ENCODE measurements at places on chromosomes 3 and 15.
A peak's percentile ranks its signal among the peaks of the same experiment; 100 is the strongest.

- DNase-seq, result no peak
Observed at GRCh38 chr3:54960701-54961100, 32.8 kb upstream of the LRTM1 start.

DNA sequence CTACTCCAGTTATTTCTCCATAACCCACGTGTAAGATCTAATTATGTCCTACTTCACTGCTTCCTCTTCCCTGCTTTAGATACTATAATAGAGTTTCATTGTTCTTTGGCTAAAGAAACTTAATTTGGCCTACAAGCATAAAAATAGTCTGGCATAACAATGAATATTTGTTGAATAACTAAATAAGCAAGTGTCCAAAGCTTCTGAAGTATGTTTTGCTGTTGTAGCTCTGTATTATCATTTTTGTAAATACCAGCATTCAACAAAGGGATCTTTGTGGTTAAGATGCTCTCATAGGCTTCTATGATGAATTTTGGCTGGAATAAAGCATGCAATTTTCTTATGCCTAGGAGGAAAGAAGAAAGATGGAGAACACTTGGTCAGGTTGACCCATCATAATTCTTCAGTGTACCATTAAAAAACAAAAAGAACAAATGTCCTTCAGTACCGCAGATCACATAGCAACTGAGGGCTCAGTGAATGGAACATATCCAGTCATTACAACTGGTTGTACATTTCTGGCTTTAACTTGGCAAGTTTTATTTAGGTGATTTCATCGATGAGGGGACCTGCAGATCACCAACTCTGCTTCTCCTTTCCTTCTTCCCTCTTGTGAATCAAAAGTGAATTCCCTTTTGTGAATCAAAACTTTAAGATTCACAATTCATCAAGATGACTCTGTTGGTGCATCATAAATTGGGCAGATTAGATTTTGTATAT, 465.9 kb upstream of the TGFBR2 start:
- DNase-seq, result no peak

GRCh38 chr15:70507772-70508371, 255.5 kb downstream of the UACA start:
- peak; percentile 77 for DNase-seq

GRCh38 chr15:40768521-40769273, 1.1 kb upstream of the C15orf62 start:
- DNase-seq, result no peak

GRCh38 chr3:50627407-50628051, 10.6 kb downstream of the MAPKAPK3 start:
- DNase-seq, result peak; percentile 69

DNA sequence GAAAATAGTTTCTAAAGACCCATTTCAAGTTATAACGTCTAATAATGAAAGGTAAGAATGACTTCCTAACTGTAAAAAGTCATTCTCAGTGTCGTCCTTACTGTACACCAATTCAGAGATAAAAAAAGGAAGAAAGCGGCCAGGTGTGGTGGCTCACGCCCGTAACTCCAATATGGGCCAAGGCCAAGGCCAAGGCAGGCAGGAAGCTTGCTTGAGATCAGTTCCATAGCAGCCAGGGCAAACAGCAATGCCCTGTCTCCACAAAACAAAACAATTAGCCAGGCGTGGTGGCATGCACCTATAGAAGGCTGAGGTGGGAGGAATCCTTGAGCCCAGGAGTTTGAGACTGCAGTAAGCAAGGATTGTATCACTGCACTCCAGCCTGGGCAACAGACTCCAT, 31.9 kb downstream of the UBXN7 start:
- no peak for DNase-seq

DNA sequence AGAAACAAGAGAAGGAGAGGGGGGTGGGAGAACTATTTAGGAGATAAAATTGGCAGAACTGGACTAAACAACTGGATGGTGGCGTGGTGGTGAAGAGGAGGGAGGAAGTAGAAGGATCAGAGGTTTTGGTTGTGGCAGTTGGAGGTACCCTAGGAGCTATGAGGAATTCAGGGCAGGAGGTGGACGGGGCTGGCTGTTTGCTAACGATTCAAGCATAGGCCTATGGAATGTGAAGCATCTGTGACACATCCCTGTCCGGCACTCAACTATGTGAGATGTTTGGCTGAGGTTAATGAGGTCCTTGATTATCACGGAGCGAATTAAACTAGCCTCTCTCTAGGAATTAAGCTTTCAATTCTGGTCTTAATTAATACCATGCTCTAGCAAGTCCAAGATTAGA, 13.5 kb downstream of the TARS3 start:
- no peak for DNase-seq

- DNase-seq, result no peak
Observed at GRCh38 chr15:44295750-44296431, 7.4 kb downstream of the GOLM2 start.

GRCh38 chr15:45184562-45185041, 3.2 kb downstream of the SHF start:
- DNase-seq, result no peak

DNA sequence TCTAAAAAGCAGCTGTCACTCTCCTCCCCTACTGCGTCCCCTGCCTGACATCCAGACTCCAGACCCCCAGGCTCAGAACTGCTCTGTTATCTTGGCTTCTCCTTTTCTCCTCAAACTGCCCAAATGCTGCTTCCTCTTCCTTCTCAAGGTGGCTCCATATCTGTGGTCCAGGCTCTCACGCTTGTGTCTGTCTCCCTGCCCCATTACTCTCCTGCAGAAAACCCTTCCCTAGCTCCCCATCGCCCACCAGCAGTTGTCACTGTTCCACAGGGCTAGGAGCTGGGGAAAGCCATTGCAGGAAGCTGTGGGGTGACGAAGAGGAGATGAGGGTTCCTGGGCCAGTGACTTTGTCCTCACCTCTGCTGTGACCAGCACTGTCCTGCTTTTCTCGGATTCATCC, 30.7 kb upstream of the CGNL1 start:
- DNase-seq, result no peak

DNA sequence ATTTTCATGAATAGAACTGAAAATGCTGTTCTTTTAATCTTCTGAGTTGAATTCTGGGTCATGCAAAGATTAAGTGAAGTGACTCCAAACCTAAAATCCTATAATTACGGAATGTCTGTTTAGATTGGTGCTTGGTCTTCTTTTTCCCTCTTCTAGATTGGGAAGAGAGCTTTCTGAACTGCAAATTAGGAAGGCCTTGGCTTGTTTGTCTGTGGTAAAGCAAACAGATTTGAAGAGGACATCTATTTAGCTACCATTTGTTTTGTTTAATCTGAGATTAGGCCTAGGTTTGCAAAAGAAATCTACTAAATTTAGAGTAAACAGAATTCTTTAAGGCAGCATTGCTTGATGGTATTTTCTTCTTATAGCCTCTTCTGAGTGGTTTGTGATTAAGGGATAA, 23.5 kb downstream of the PAQR9 start:
- DNase-seq, result no peak

DNA sequence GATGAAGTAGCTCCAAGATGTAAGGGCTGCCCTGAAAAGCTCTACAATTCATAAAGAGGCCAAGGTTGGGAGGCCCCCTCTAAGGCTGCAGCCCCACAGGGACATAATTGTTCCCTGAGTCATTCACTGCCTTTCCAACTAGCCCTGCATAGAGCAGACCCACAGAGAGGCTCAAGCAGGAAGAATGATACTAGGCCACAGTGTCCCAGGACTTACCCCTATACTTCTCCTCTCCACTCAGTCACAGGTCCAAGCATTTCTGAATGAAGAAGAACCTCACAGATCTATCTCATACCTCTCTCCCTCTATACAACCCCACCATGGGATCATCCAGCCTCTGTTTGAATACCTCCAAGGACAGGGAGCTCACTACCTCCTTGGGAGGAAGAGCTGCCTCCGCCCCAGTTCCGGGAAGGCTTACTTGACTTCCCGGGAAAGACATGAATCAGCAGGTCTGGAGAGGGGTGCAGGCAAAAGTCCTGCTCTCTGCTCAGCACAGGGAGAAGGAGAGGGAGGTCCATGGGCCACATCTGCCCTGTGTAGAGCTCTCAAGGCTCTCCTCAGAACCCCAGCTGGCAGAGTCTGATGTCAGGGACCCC, 6.9 kb upstream of the SKIC8 start:
- DNase-seq, result no peak

DNA sequence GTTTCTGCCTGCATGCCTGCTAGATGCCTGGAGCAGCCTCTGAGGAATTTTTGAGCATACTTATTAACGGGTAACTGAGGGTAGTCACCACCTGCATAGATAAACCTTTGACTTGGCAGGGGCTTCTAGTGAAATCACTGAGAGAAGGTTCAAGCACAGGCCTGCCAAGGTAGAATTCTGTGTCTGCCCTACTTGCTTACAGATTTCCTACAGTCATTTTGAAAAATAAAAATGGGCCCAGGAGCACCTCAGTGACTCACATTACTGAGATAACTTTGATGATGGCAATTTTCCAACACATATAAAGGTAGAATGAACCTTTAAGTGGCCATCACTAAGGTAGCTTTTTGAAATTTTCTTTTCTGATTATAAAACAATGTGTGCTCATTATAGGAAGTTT, 10.8 kb downstream of the CRTAP start:
- DNase-seq, result no peak

- DNase-seq, result no peak
Observed at GRCh38 chr3:71962561-71963240, 177.8 kb upstream of the PROK2 start.

DNA sequence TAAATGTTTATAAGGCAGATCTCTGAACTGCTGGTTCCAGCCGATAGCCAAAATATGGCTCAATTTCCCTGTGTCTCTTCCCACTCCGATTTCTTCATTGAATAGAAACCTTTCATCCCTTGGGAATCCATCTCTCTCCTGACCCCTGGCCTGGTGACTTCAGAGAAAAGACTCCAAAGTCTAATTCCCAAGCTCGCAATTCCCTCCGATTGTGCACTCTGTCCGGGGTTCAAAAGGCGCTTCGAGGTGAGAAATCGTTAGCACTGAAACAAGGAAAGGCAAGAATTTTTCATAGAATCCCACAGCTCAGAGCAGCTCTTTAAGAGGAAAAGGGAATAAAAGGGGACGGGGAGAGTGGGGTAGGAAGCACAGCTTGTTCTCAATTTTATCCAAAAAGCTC, 18.4 kb upstream of the RAD18 start:
- no peak for DNase-seq

- DNase-seq, result no peak
Observed at GRCh38 chr15:31178705-31179104, 77.2 kb upstream of the TRPM1 start.
